Fibroblast of lung (primary cell): ENCODE measurements at places on chromosomes 13 and 19.

DNA sequence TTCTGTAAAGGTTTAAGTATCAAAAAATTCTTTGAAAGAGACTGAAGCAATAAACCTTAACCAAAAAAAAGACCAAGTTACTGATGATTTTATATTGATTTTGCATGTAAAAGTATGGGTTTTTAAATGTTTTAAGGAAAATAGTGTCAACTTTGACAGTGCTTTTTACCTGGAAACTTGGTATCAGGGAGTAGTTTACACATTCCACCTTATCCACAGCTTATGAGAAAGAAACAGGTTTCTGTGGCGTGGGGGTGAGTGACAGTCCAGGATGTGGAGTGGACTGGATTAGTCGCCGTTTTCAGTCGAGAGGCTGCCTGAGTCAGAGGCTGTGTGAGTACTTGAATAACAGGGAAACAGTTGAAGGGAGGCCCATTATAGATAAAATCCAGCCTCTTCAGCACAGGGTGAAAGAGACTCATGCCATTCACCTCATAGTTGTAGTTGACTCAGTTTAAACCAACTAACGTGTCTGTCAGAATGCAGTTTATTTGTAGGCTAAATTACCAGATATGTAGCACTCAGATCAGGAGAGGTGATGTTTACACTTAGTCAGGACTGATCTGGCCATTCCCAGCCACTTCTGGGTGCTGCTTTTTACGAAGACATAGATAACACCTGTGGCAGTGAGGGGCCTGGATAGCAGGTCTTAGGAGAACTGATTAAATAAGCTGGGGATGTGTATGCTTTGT is 595 bp upstream of the GPR183 start:
- DNase-seq = peak; percentile 44

DNA sequence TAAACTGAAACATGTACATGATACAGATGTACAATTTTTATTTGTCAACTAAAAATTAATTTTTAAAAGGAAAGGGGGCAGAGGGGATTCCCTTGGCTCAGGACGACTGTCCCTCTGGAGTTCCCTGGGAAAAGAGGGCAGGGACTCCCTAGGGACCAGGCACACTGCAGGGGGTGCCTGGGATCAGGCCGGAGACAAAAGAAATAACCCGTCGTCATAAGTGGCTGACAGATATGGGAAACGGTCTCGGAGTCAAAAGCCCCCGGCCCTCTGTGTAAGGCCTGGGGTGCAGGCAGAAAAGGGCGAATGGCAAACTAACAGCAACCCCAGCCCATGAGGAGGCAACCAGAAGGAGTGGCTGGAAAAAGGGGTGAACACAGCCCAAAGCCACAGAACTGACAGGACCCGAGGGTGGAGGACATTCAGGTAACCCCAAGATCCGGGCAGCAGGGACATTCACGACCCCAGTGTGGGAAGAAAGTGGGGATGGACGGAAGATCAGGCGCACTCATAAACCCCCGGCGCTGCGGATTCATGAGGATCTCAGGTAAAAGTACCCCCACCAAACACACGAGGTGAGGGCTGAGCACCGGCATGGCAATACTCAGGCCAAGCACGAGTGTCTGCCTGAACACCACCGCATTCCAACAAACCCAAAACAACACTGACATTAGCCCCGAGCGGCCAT is 6.7 kb downstream of the MLLT1 start:
- no peak for DNase-seq

DNA sequence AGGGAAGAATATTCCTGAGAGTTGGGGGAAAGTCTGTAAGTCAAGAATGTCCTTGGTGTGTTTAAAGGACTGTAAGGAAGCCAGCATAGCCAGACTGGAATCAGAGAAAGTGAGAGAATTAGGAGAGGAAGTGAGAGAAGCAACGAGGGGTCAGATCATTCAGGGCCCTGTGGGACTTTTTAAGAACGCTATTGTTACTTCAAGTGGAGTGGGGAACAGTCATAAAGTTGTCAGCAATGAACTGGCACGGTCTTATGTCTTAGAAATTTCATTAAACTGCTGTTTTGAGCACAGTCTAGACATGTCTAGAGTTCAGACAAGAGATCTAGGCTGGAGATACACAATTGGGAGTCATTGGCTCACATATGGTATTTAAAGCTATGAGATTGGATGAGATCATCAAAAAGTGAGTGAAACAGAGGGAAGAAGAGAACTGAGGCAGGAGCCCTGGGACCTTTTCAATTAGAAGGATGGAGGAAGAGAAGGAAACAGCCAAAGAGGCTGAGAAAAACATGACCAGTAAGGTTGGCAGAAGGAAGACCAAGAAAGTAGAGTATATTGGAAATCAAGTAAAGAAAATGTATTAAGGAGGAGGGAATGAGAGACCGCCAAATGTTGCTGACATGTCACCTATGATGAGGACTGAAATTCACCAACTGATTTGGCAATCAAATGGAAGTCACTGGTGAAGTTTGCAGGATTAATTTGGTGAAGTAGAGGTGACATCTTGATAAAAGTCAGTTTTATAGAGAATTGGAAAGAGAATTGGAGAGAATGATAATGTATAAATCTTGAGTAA is 263.5 kb downstream of the GPC5 start:
- no peak for DNase-seq

DNA sequence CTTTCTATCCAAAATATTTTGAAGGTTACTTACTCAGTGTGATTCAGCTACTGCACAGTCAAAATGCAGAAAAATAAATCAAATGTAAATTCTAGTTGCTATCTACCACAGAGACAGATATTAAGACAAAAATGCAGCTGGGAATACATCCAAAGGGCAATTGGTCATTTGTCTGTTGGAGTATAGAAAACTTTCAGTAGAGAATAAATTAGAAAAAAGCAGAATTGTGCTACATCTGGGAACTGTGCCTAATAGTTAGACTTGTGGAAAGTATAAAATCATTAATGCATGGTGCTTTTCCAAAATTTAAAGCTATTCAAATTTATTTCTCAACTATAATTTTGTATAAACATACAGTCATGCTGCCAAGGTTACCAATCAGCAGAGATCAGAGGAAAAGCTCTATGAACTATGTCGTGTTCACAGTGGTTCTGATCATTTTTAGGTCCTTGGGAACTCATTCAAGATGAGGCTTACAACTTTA is 1635.8 kb downstream of the PCDH9 start:
- peak; percentile 89 for DNase-seq

- no peak for DNase-seq
Measured at GRCh38 chr13:52097197-52097596, 31.7 kb downstream of the NEK5 start.

DNA sequence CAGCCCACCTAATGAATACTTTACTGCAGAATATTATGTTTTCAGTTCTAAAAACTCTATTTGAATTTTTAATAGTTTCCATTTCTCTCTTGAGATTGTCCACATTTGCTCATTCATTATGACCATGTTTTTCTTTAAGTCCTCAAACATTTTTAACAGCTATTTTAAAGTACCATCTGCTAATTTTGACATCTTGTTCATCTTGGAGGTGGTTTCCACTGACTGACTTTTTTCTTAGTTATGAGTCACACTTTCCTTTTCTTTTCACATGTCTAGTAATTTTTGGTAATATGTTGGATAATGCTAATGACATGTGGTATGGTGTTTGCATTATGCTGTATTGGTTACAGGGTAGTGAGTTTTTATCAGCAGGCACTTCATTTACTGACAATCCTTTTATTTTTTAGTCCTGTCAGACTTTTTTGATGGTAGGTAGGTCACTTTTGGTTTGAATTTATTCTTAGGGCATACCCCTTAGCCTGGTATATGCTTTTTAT is 15.4 kb upstream of the ESD start:
- no peak for DNase-seq

- no peak for DNase-seq
Measured at GRCh38 chr13:109900741-109901140, 114.4 kb upstream of the IRS2 start.
